NT2/D1 (cell line): ENCODE measurements at places on chromosomes 7 and 10.
A peak's percentile ranks its signal among the peaks of the same experiment; 100 is the strongest.

- no peak for DNase-seq
Measured at GRCh38 chr10:12720217-12720981, 281.1 kb downstream of the CCDC3 start.

- no peak for DNase-seq
Measured at GRCh38 chr10:11551916-11552602, 59.4 kb downstream of the USP6NL start.

- DNase-seq = no peak
Measured at GRCh38 chr7:35024298-35024697, 13.0 kb downstream of the DPY19L1 start.

GRCh38 chr10:110836706-110837105, 35.0 kb upstream of the PDCD4 start:
- no peak for DNase-seq

- no peak for DNase-seq
Measured at GRCh38 chr10:133528296-133528844, 1.2 kb downstream of the CYP2E1 start.

GRCh38 chr10:124939290-124939689, 2.6 kb upstream of the ZRANB1 start:
- no peak for DNase-seq

DNA sequence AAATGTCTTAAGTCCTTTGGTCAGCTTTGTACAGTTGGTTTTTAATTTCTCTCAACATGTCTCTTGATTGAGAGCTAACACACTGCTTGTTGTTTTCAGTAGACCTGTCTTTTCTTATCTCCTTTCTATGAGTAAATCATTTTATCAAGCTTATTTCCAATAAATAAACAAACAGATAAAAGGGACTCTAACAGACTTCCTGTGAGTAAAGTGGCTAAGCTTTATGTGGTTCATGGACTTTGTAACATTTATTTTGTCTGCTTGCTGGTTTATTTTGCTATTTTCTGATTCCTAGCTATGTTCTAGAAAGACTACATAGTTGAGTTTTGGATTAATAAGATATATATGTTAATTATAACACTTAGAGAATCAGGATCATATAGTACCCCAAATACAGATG, 27.1 kb downstream of the OR9A2 start:
- DNase-seq = no peak

DNA sequence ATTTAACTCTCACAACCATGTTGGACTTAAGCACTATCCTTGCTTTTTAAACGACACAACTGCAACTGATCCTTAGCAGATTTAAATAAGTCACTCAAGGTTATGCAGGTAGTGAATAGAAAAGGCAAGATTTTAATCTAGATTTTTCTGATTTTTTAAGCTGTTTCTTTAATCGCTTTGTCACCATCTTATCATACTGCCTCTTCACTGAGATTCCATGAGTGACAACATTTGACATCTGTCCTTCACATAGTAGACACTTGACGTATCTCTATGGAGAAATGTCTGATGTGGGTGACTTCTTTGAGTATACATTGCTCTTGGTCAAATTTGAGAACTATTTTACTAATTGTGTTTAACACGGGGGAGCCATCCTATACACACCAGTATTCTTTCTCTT, 839.7 kb downstream of the GATA3 start:
- DNase-seq = no peak

- peak; percentile 20 for DNase-seq
Measured at GRCh38 chr10:96587264-96588059, 650 bp upstream of the TM9SF3 start.

GRCh38 chr10:12835709-12836108, 165.8 kb downstream of the CCDC3 start:
- DNase-seq = no peak
